Subcutaneous adipose tissue (tissue), 4 donors: ENCODE measurements at places on chromosomes 2 and 18. TPM values are rescaled to one million over a fixed set of nuclear protein-coding genes. Genes with fewer than 3 reads are reported as not detected.

Gene RSAD2
- total RNA-seq, result 22.4 TPM

Gene SLC9A2
- total RNA-seq, result 0.17 TPM

Gene AQP12B
- total RNA-seq, result not detected

Gene ATOH8
- total RNA-seq, result 41.4 TPM

Gene POTEC
- not detected for total RNA-seq

Gene NAB1
- total RNA-seq, result 58.2 TPM

Gene TIGD1
- total RNA-seq, result 1.7 TPM

Gene AFF3
- total RNA-seq, result 2.5 TPM

Gene LRATD1
- total RNA-seq, result 0.44 TPM

Gene FASTKD2
- total RNA-seq, result 24.8 TPM

Gene TWIST2
- 156 TPM for total RNA-seq

Gene POTEE
- not detected for total RNA-seq

Gene LYG2
- not detected for total RNA-seq

Gene SERPINB11
- not detected for total RNA-seq

Gene FBXO48
- total RNA-seq, result 2.0 TPM

Gene SP110
- 39.6 TPM for total RNA-seq

Gene VWA3B
- total RNA-seq, result not detected

Gene ANKRD29
- total RNA-seq, result 13.7 TPM

Gene IDH1
- total RNA-seq, result 126 TPM

Gene PNPT1
- total RNA-seq, result 13.1 TPM

Gene SPP2
- total RNA-seq, result not detected

Gene ALPP
- not detected for total RNA-seq

Gene TMEM131
- total RNA-seq, result 39.1 TPM

Gene KCNS3
- 2.2 TPM for total RNA-seq

Gene SKOR2
- not detected for total RNA-seq

Gene CDK5R2
- not detected for total RNA-seq

Gene MPPE1
- total RNA-seq, result 32.3 TPM

Gene ALKAL2
- 5.3 TPM for total RNA-seq

Gene POLR1B
- total RNA-seq, result 9.9 TPM

Gene NCKAP5
- 4.3 TPM for total RNA-seq

Gene FBXO36
- total RNA-seq, result 2.6 TPM
